ENCODE measurements at places on chromosomes 7 and 10.

DNA sequence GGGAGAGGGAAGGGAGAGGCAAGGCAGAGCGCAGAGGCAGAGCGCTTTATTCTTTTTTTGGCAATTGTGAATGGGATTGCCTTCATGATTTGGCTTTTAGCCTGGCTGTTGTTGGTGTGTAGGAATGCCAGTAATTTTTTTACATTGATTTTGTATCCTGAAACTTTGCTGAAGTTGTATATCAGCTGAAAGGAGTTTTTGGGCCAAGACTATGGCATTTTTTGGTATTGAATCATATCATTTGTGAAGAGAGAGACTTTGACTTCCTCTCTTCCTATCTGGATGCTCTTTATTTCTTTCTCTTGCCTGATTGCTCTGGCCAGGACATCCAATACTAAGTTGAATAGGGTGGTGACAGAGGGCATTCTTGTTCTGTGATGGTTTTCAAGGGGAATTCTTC is 291.3 kb downstream of the REEP3 start:
- DNase-seq: no peak

DNA sequence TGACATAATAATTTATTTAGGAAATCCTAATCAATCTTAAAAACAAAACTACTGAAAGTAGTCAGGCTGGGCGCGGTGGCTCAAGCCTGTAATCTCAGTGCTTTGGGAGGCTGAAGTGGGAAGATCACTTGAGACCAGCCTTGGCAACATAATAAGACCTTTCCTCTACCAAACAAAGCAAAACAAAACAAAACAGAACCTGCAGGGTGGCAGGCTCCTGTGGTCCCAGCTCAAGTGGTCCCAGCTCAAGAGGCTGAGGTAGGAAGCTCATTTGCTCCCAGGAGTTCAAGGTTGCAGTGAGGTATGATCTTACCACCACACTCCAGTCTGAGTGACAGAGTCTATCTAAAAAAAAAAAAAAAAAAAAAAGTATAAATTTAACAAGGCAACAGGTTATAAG is 748.0 kb downstream of the CNTNAP2 start:
- DNase-seq: no peak

DNA sequence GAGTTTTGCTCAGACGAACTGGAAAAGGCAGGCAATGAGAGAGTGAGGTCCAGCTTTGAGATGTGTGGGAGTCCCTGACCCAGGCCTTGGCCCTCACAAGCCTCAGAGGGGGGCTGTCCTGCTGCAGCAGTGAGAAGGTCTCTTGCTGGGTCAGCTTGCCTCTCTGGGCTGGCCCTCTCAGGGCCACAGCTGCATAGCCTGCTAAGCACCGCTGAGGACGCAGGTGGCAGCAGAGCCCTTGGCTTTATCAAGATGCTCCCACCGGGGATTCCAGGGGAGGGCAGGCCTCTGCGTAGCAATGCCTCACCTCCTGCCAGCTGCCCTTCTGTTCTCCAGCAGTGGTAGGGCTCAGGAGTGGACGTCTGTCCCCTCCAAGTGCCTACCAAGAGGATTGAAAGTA is 128.7 kb downstream of the COBL start:
- peak; percentile 62 for DNase-seq

- no peak for DNase-seq
Observed at GRCh38 chr10:6386346-6386745, 183.6 kb downstream of the PFKFB3 start.

DNA sequence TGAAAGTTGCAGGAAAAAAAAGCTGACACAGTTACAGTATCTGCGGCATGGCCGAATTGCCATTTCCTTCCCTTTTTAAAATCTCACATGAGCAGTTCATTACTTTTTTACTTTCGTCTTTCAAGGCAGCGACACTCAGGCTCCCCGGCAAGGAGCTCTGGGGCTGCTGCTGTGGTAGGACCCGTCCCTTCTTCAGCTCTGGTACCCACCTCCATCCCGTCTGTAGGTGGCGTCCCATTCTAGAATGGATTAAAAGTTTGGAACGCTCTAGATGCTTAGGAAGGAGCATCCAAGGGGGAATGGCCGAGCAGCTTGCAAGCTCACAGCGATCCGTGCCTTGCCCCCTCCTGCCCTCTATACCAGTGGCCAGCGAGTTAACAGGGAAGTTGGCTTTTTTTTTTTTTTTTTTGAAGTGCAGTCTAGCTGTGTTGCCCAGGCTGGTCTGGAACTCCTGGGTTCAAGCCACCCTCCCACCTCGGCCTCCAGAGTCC is 22.8 kb upstream of the TTYH3 start:
- no peak for DNase-seq

DNA sequence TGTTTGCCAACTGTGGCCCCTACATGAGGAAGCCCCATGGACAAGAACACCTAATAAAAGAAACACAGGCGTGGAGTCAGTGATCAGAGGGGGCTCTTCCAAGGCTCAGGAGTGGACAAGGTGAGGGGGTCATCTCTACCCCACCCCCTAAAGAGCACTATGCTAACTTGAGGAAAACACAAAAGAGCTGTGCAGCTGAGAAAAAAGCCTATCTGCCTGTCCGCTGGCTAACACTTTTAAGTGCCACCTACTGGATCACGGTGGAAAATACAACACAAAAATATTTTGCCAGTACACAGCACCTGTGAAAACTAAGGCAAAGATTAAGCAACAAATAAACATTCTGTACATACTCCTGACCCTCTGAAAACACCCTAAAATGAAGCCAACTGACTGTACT is 53.1 kb upstream of the COBL start:
- peak; percentile 30 for DNase-seq

DNA sequence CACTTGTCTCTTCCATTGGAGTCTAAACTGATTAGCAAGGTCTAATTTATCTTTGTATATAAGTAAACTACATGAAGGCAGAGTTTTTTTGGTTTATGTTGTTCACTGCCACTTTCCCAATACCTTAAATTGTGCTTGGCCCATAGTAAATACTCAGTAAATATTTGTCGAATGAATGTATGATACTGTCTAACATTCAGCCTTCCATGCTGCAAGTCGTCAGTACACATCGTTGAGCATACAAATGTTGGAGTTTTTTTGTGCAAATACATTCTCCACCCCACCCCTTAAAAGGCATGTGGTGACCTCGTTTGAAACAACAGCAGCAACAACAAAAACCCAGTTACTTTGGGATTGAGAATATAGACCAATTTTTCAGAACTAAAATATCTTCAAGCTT is 17.4 kb upstream of the IGF2BP3 start:
- DNase-seq: no peak

GRCh38 chr7:47576031-47576865 is 5.7 kb downstream of the TNS3 start:
- DNase-seq: no peak

DNA sequence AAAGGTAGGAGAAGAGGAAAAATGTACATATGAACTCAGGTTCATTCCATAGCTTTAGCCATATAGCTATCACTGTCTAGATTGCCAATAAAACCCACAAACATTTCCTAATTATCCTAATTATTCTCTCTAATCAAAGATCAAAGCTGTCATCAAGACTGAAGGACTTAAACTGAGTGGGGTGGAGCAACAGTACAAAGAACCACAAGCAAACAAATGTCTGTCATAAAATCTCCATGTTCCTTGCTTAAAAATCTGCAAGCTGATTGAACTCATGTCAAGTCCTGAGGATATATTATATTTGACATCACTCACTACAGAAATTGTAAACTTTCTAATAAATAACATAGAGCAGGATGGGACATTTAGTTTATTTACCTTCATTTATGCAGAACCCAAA is 315.9 kb downstream of the SNX13 start:
- no peak for DNase-seq

DNA sequence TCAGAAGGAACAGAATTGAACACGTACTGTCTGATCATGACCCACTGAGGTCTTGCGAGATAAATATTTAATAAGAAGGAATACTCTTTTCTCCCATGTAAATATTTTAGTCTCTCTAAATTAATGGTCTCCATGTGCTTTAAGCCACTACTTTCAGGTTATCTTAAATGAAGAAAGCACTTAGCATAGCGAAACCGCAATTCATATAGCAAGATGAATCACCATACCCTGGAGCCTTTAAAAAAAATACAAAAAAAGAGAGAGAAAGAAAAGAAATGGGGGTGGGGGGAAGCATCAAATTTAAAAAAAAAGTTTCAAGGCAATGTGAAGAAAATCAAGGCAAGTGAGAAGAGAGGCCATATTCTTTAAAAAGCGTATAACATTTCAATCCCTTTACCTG is 82.5 kb downstream of the CTTNBP2 start:
- no peak for DNase-seq

DNA sequence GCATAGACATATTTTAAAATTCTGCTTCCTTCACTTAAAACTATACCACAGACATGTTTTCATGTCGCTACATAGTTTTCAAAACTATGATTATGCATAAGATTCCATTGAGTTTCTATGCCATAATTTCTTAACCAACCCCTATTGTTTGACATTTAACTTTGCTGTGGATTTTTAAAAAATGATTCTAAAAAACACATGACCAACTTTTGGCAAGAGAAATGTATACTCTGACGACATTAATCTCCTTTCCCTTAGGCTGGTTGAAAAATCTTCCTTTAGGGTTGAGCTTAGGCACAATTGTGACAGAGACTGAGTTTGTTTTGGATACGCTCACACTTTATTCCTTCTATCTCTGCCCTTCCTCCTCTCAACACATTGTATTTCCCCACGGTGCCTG is 14.9 kb downstream of the CREB5 start:
- DNase-seq: no peak

DNA sequence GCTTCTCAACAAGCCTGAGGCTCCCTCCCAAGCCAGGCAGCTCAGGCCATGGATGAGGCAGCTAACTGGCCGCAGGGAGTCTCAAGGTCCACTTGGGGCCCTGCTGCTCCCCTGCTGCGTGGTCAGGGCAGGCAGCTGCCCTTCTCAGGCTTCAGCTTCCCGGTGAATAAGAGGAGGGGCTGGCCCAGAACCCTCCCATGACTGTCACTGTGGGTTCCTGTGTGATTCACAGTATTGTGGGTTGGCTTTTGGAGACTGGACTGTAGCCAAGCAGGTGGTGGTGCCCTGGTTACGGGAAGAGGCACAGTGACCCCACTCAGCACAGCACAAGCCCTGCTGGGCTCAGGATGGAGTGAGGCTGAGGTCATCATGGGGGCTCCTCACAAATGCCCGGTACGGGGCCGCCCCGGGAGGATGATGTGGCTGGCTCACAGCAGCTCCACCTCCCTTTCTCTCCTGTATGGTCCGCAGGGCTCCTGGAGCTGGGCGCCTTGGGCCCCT is 189.8 kb downstream of the HECW1 start:
- peak; percentile 10 for DNase-seq

GRCh38 chr7:77242554-77242953 is 42.9 kb upstream of the FGL2 start:
- DNase-seq: no peak

DNA sequence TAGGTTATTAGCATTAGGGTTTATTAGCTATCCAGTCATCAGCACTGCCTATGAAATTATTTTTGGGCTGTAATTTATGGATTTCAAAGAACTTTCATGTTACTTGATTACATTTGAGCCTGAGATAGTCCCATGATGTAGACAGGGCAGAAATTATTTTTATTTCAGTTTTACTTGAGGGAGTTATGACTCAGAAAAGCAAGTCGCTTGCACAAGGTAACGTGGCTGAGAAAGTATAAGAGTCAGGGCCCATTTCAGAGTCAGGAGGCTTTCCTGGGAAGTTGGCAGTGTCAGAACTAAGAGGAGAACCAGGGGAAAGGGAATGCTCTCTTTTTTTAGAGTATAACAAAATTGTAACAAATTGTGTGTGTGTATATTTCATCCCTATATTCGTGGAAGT is 16.5 kb downstream of the GATA3 start:
- DNase-seq: no peak

DNA sequence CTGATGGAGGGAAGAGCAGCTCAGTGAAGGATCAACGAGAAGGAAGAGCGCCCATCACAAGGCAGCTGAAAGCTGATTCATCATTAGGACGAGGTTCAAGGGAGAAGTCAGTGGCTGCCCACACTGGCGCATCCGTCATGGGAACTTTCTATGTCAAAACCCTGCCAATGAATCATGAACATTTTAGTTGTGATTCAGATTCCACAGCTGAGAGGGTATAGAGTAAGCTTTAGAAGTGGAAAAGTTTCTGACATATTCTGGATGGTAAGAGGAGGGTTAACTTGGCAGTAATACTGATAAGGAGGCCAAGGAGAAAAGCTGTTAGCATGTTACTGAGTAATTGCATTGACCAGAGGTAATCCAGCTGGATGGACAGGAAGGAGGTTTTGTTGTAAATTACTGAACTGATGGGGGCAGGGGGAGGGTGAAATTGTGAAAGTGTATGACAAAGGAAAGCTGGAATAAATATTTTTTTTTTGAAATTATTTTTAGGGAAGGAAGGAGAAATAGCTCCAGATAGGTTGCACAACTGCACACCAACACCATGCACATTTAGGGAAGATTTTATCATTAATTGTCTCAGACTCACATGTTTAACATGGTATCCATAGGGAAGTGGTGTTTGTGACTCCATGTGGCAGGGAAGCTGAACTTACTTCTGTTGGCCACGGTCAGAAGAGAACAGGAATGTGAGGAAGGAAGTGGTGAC is 78.3 kb upstream of the NRP1 start:
- no peak for DNase-seq

GRCh38 chr7:152313831-152314604 is 121.8 kb downstream of the KMT2C start:
- peak; percentile 10 for DNase-seq

DNA sequence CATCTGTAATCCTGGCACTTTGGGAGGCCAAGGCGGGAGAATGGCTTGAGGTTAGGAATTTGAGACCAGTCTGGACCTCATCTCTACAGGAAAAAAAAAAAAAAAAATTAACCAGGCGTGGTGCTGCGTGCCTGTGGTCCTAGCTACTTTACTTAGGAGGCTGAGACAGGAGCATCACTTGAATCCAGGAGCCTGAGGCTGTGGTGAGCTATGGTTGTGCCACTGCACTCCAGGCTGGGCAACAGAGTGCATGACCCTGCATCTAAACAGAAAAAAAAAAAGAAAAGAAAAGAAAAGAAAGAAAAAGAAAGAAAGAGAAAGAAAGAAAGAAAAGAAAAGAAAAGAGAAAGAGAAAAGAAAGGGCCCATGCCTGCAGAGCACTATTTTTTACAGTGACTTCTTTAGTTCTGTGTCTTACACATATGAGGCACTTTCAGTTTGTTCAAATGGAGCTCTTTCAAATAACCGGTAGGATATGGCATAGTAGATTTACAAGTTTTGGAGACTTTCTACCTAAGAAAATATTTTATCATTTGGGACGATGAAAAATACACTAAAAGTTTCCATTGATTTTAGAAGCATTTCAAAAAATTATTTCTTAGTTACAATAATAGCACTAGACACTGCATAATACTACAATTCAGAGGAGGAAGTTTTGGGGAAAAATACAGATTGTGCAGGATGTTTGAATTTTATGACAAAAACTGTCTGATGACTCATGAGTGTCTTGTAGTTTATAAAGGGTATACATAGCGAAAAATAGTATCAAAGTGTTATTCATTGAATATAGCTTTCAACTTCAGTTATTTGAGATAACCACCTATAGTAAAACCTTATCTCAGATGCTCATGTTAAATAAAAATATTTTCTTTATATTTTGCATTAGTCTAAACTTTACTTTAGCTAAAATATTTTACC is 75.9 kb downstream of the MDFIC start:
- no peak for DNase-seq

- no peak for DNase-seq
Observed at GRCh38 chr10:44818041-44818649, 93.0 kb upstream of the TMEM72 start.
